ENCODE measurements at places on chromosomes 11 and 22.

DNA sequence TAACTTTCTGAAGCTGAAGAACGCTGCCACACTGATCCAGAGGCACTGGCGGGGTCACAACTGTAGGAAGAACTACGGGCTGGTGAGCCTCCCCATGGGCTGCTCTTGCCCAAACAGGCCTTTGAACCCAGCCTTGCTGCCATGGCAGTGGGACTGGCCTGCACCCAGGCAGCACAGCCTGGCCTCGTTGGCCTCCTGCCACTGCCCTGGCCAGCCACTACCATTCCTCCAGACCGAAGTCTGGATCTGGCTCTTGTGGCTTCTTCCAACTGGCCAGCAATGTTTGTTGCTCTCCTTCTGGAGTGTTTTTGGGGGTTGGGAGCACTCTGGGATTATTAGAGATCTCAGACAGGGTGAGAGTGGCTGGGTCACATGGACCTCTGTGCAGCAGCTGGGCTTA, 51.0 kb downstream of the MYO7A start:
- DNase-seq, result no peak

DNA sequence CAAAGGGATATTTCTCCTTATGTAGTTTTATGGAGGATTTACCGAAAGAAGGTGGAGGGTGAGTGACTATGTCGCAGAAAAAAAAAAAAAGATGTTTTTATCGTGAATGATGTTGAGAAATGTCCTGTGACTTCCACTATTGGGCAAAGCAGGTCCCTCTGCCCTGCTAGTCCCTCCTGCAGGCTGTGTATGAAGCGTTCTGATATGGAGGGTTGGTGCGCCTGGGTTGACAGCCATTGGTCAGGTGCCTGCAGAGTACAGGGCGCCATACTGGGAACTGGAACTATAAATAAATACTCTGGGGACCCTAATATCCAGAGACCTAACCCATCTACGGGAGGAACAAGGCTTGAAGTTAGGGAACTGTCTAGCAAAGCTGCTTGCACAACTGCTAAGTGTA, 1.5 kb downstream of the IL17RA start:
- no peak for DNase-seq

GRCh38 chr11:69361466-69361865, 67.5 kb downstream of the MYEOV start:
- DNase-seq, result no peak

DNA sequence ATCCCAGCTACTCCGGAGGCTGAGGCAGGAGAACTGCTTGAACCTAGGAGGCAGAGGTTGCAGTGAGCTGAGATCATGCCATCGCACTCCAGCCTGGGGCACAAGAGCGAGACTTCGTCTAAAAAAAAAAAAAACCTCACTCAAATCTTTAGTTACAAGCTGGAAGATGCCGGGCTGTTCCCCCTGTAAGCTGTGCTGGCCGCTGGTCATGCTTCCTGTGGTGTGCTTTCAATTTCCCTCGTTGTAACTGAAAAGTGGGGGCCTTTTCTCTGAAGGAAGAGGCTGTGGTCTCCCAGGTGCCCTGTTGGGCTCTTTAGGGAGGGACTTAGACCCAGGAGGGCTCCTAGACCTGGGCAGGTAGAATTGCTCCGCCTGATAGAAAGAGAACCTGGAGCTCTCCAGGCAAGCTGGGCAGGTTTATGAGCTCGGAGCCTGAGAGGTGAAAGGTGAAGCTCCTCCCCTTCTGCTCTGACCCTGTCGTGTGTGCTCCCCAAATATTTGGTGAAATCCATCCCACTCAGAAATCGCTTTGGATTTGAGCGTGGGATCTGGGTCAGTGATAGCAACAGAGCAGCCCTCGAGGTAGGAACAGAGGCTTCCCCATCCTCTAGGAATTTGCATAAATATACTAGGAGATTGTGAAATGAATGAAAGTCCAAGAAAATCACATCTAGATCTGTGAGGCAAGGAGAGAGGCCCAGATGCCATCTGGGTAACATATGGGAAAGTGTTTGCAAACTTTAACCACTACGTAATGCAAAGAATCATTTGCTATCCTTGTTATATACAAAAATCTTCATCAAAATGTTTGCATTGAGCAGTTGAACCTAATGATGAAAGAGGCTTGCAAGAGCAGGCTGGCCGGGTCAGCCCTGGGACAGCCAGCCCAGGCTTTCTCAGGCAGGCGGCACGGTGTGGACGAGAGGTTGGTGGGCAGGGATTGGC, 154.3 kb downstream of the FBXO7 start:
- DNase-seq, result no peak

DNA sequence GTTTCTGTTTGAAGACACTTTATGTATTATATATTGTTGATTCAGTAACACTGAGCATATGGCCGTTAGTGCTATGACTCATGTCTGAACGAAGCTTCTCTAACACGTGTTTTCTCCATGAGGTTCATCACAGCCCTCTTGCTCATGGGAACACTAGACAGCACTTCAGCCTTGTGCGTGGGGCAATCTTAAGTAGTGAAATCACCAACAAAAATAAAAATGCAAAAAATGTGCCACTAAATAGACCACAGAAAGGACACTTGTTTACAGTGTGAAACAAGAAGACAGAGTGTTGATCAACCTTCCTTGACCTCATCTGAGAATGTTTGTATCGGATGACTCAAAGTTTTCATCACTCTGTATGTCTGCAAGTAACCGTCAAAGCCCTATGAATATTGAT, 94.5 kb downstream of the FDX1 start:
- DNase-seq, result no peak

DNA sequence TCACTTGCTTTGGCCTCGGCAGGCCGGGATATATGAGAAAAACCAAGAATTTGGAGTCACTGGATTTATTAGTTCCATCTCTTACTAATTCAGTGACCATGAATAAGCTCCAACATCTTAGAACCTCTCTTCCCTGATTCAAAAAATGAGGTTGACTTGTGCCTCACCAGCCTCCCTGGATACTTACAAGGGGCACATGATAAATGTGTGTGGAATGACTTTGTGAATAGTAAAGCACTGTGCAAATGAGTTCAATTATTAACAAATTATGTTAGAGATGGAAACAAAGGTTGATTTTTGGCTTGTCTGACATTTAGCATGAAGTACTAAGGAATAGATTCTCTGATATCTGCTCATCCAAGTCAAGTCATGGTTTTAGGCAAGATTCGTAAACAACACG, 104.1 kb downstream of the TRIM44 start:
- DNase-seq, result no peak

DNA sequence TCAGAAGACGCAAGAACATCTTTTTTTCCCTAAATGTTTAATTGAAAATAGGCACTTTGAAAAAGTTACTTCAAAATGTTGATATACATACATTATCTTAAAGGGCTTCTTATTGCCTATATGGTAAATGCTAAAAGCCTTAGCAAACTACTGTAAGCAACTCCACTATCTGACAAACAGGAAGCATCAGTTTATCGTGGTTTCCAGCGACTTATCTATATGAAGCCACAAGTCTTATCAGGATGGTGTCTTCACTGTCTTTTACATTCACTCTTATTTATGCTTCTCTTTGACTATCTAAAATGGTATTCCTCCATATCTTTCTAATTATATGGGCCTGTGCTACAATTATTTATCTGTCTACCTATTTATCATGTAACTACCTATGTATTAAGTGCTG, 2091.9 kb downstream of the LRRC4C start:
- DNase-seq, result no peak

All from ascending aorta (tissue), 2 donors.